ENCODE measurements at places on chromosomes 4 and X. TPM values are rescaled to one million over a fixed set of nuclear protein-coding genes. Genes with fewer than 3 reads are reported as not detected.

ARHGAP36 gene
- not detected for total RNA-seq

QRFPR gene
- total RNA-seq, result not detected

PCYT1B gene
- 5.1 TPM for total RNA-seq

GRCh38 chrX:31265383-31265782 is 193.5 kb upstream of the FTHL17 start:
- DNase-seq, result no peak

DNA sequence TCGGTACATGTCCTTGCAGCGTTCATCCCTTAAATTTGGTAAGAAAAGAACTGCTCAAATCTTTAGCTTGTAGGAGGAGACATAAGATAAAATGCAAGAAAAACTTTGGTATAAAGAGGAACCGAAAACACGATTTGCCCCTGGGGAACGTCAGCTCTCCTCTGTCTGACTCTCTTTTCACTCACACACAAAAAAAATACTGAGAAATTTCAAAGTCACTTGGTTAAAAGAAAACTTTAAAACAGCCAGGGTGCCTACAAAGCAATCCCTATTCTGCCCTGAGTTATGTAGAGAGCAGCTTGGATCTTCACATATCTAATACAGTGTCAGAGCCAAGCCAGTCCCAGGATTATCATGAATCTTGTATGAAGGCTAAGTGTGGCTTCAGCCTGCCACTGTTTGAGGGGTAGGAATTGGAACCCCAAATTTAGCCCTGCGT is 248.5 kb upstream of the CXXC4 start:
- no peak for DNase-seq

- DNase-seq, result peak; percentile 50
These were observed 507.6 kb downstream of the CENPC start for GRCh38 chr4:67037504-67038227.

DNA sequence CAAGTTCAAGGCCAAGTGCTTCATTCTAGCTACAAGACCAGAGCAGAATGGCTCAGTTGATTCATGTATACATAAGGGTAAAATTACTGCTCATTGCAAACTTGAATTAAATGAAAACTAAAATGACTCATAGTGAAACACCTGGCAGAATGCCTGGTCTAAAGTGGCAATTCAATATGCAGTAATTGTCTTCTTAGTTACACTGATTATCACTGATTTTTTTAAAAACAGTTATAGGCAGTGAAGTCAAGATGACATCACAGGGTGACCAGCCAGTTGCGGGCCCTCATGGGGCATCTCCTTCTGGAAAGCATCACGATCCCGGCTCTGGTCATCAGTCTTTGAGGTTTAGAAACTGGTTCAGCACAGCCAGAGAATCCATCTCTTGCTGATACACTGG is 154.2 kb downstream of the RAB28 start:
- DNase-seq, result no peak

All from umbilical cord (tissue), 2 donors.